ENCODE measurements at places on chromosomes 5 and 9. TPM values are rescaled to one million over a fixed set of nuclear protein-coding genes. Genes with fewer than 3 reads are reported as not detected.

SCGB3A2 gene
- total RNA-seq, result not detected

GABRA6 gene
- total RNA-seq, result not detected

IL5 gene
- not detected for total RNA-seq

FOXD4L5 gene
- total RNA-seq, result not detected

IL13 gene
- total RNA-seq, result not detected

TUSC1 gene
- 10.4 TPM for total RNA-seq

CRB2 gene
- total RNA-seq, result not detected

LCN9 gene
- not detected for total RNA-seq

ADCY2 gene
- under 0.01 TPM for total RNA-seq

CNTLN gene
- 12.1 TPM for total RNA-seq

ARSI gene
- total RNA-seq, result 18.1 TPM

DNAJB5 gene
- total RNA-seq, result 17.6 TPM

HRCT1 gene
- 0.25 TPM for total RNA-seq

SPAAR gene
- not detected for total RNA-seq

ARL14EPL gene
- 0.89 TPM for total RNA-seq

GARIN3 gene
- total RNA-seq, result not detected

C9orf50 gene
- 0.12 TPM for total RNA-seq

TAS2R1 gene
- not detected for total RNA-seq

All from uterine smooth muscle cell (primary cell).